T-cell (primary cell): ENCODE measurements at places on chromosomes 5 and 9.

DNA sequence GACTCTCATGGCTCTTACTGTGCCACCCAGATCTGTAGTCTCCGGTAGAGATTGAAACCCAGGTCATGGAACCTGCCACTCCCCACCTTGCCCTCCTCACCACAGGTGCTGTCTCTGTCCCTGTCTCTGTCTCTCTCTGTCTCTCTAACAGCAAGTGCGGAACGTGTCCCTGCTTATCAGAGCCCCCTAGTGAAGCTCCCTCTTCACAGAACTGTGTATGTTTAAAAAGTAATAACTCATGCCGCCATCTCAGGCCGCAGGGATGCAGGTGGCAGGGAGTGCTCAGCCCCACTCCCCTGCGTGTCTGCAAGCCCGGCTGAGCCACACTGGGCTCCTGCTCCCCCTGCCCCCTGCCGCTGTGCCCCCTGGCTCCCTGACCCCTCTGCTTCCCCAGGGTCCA lies 43.8 kb downstream of the UNC5A start:
- DNase-seq: no peak
- peaks cover 78% of the 10 kb centered on the region for H3K27me3 ChIP-seq
- no peak overlapping the region for H3K4me3 ChIP-seq
- H3K27ac ChIP-seq: no peak overlapping the region
- no peaks in the 10 kb centered on the region for H3K4me1 ChIP-seq

DNA sequence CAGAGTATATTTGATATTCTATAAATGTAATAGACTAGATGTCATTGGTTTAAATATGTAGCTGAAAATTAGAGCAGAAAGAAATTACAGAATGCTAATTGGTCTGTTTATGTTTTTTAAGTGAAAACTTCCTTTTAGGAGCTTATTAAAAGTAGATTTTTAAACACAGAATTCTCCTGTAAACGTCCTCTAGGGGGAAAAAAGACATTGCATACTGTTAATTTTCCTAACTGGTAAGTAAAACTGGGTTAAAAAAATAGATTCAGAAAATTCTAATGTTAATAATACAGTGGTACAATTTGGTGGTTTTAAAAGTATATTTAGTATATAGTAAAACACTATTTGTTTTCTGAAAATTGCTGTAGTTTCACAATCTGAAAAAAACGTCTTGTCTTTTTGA lies 59.8 kb downstream of the ZCCHC7 start:
- H3K27me3 ChIP-seq: no peaks in the 10 kb centered on the region
- H3K4me1 ChIP-seq: no peaks in the 10 kb centered on the region
- peaks cover 4% of the 10 kb centered on the region for H3K36me3 ChIP-seq
- DNase-seq: no peak
- H3K4me3 ChIP-seq: no peak overlapping the region

DNA sequence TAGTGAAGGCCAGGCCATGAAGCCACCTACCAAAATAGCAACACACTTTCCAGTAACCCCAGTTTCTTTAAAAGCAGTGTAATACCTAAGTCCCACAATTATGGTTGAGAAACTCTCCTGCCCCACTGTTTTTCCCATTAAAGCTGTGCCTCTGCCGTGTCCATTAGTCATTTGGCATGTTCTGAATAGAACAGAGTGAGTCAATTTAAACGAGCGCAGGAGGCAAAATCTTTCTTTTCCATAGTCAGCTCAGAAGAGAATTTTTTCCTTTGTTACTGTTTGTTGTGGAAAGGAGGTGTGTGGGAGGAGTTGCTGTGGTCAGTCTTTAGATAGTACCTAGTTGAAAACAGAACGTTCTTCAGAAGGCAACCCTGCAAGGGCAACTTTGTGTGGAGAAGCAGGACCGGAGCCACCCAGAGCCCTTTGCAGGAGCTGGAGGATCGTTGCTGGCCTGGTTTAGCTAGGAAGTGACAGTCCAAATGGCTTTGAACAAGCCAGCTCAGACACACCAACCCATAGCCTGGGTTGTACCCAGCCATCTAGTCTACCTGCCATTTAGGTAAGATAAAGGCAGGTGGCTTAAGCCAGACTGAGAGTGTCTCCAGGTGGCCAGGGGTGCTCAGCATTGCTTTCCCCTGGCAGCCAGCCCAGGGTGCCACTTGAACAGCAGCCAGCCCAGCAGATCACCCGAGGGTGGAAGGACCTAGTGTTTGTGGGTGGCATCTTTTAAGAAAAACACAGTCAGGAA lies 30.4 kb downstream of the GADD45G start:
- H3K27ac ChIP-seq: no peak overlapping the region
- DNase-seq: no peak
- no peak overlapping the region for H3K4me3 ChIP-seq

DNA sequence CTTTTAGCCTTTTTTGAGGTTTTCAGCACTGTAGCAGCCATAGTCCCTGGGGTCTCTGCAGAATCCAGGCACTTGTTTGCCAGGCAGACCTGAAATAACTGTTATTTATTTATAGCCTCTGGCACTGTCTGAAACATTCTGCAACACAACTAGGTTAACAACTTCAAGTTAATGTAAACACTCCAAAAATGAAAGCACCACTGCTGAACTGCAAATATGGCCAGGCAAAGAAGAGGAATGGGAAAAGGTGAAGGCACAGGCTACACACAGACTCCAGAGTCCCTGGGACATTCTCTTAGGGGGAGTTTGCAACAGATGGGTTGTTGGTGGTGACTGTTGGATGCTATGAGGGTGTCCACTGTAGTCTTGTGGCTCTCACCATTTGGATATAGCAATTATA lies 369.0 kb downstream of the MAT2B start:
- H3K27me3 ChIP-seq: no peaks in the 10 kb centered on the region
- no peaks in the 10 kb centered on the region for H3K36me3 ChIP-seq
- no peak overlapping the region for H3K27ac ChIP-seq
- no peak overlapping the region for H3K4me3 ChIP-seq

- H3K36me3 ChIP-seq: no peaks in the 10 kb centered on the region
- DNase-seq: no peak
- no peaks in the 10 kb centered on the region for H3K4me1 ChIP-seq
These were observed at the start of gene CAPSL for GRCh38 chr5:35938568-35939227. TSS of gene CAPSL (minus strand) at chr5:35938622. CDS start at chr5:35921120, 17,502 bp downstream.

DNA sequence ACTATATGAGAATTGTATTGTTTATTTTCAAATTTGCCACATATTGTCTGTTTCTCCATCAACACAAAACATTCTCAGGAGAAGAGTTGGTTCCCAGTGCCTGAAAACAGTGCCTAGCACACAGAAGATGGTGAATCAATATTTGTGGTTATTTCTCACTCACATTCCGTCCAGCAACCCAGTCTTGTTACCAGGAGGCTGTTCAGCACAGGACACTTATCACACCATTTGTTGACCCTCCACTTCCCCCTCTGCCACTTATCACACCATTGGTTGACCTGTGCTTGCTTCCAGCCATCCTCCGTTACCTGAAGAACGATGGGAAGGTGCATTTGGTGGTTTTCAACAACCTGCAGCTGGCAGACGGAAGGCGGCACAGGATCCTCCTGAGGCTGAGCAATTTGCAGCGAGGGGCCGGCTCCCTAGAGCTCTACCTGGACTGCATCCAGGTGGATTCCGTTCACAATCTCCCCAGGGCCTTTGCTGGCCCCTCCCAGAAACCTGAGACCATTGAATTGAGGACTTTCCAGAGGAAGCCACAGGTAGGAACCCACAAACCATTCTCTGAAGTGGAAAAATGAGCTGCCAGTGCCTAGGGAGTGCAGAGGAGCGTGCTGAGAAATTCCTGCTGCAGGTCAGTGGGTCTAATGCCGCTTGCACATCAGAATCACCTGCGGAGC lies 20.5 kb downstream of the THBS4 start:
- H3K4me1 ChIP-seq: no peaks in the 10 kb centered on the region
- no peak overlapping the region for H3K4me3 ChIP-seq
- no peak overlapping the region for H3K27ac ChIP-seq
- no peak for DNase-seq
- H3K27me3 ChIP-seq: no peaks in the 10 kb centered on the region

DNA sequence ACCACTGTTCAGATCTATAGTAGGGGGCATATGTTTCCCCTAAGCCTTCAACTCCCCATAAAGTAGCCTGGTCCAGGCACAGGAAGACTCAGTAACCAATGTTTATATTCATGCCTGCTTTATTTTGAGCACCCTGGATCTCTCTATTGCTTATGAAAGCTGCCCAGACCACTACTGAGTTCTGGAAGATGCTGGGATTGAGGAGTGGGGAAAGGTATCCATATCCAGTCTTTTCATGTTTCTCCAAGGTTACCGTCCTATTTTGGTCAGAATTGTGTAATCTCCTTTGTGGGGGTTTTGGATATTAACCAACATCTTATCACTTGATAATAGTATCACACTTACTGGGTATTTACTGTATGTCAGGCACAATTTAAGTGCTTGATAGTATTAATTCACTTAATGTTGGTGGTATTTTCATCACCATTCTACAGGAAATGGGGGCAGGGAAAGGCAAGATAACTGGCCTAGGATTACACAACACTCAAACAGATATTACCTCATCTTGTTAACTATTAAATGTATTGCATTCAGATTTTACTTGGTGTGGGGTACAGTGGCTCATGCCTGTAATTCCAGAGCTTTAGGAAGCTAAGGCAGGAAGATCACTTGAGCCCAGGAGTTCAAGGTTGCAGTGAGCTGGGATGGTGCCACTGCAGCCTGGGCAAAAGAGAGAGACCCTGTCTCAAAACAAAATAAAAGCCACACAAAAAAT lies 36.3 kb downstream of the RUSC2 start:
- no peak for DNase-seq
- no peak overlapping the region for H3K27ac ChIP-seq
- H3K36me3 ChIP-seq: no peaks in the 10 kb centered on the region
- H3K4me3 ChIP-seq: no peak overlapping the region
- no peaks in the 10 kb centered on the region for H3K4me1 ChIP-seq

DNA sequence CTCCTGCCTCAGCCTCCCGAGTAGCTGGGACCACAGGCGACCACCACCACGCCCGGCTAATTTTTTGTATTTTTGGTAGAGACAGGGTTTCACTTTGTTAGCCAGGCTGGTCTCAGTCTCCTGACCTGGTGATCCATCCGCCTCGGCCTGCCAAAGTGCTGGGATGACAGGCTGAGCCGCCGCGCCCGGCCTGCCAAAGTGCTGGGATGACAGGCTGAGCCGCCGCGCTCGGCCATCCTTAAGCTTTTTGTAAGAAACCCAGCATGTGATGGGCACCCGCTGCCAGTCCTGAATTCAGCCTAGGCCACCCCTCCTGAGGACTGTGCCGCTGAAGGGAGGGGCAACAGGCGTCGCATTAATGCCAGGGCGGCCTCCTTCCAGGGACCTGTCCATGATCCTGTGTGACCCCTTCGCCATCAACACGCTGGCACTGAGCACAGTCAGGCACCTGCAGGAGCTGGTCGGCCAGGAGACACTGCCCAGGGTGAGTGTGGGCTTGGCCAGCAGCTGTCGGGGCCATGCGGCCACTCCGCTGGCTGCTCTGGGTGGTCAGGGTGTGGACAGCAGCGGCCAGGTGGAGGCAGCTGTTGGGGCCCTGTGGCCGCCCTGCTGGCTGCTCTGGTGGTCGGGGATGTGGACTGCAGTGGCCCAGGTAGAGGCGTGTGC lies 10.5 kb downstream of the NELFB start:
- H3K36me3 ChIP-seq: peaks cover 46% of the 10 kb centered on the region
- H3K27me3 ChIP-seq: no peaks in the 10 kb centered on the region
- H3K4me1 ChIP-seq: peaks cover 6% of the 10 kb centered on the region
- H3K4me3 ChIP-seq: no peak overlapping the region
- DNase-seq: no peak
